ENCODE measurements at places on chromosomes 3 and 15.

- DNase-seq, result no peak
These were observed 228.8 kb upstream of the ALCAM start for GRCh38 chr3:105137911-105138310.

GRCh38 chr3:32492684-32493436 is 9.8 kb downstream of the CMTM6 start:
- no peak for DNase-seq

- no peak for DNase-seq
These were observed 22.7 kb downstream of the XXYLT1 start for GRCh38 chr3:195248281-195248680.

DNA sequence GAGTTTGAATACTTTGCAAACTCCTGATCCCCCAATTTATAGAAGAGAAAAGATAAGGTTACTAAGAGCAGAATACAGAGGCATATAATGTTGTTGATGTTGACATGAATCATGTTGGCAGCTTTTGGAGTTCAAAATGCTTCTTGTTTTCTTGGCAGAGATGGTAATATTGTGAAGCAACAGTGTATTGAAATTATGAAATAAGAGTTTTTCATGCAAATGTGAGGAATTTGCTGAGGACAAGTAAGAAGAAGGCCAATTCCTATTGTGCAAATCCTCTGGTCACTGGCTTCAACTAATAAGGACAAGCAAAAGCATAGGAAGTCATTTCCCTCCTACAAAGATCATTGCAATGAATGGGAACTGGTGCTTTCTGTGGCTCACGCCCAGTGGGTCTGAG is 126.9 kb upstream of the CHL1 start:
- DNase-seq, result no peak

GRCh38 chr3:127406309-127407025 is 118.6 kb upstream of the PRR20G start:
- no peak for DNase-seq

DNA sequence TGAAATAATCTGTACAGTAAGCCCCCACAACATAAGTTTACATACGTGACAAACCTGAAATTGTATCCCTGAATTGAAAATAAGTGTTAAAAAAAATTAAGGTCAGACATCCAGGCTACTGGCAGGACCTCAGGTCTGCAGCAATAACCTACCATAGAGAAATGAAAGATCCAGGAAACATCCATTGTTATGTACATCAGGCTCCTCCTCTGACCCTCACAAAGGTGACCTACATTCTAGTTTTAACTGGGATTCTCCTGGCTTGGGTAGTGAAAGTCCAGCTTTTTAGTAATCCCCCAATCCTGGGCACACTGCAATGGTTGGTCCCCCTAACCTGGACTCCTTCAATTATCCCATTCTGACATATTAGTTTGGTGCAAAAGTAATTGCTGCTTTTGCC is 749.6 kb upstream of the LMCD1 start:
- no peak for DNase-seq

- DNase-seq, result no peak
These were observed 8.4 kb upstream of the NMB start for GRCh38 chr15:84666373-84666772.

DNA sequence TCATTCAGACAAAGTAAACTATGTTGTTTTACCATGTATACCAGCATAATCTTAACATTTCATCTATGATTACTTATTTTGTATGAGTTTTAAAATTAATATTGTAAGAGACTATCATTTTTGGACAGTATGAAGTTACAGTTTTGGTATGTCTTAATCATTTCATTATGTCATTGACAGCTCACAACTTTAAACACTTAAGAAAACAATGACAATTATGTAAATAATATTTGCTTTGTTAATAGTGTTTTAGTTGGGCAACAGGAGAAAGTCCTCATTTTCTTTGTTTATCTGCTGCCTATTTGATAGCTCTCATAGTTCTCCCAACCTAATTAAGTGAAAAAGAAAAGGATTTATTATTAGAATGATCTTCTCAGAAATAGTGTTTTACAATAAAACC is 80.2 kb downstream of the MEF2A start:
- DNase-seq, result no peak

- DNase-seq, result no peak
These were observed 22.6 kb downstream of the RASGRF1 start for GRCh38 chr15:79067969-79068368.

GRCh38 chr3:48830715-48831114 is 17.0 kb downstream of the PRKAR2A start:
- DNase-seq, result no peak

GRCh38 chr3:50323092-50323600 is 601 bp upstream of the HYAL2 start:
- no peak for DNase-seq

DNA sequence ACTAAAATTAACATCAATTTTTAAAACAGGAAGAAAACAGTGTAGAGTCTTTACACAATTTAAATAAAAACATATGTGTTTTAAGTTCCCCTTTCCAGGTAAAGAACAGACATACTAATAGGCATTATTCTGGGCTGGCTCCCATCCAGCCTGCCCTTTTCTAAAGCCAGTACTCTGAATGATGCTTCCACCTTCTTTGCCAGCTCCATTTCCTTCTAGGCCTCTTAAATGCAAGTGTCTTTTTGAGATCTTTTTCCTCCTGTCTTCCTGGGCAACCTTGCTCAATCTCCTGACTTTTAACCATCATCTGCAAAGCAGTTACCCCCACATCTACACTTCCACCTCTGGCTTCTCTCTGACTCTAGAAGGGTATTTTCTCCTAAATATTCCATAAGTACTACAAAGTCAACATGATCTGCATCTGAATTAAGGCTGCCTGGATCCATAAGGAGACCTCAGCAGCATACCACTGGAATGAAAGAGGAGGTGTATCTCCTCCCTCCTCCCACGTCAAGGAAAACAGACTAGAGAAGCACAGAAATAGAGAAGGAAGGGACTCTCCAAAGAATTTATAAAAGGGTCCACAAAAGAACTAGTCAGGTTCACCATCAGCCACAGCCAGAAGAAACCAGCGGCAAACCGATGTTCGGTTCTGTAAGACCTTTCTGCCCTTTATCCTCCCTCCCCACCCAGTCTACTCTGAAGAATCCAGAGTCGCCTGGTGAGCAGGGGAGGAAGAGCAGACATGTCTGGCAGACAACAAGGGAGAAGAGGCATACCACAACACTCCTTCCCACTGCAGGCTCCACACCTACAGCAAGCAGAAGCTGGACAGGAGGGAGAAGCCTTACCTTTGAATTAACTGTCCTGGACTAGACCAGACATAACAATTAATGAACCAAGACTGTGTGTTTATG is 47.1 kb downstream of the GOLIM4 start:
- no peak for DNase-seq

DNA sequence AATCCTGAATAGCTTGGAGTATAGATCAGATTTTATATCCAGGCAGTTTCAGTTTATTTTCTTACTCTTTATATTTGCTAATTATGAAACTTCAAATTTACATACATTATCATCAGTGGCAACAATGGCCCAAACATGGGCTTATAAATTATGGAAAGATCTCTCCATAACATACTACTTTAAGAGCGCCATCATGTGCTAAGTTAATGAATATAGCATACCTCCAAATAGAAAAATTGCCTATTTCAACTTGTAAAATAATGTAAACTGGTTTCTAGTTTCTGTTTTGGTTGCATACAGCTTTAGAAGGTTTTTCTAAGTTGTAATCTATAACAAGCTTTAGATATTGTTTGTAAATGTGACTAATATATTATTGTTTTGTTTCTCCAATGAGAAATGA is 531.3 kb upstream of the UBE2E2 start:
- DNase-seq, result no peak
